ENCODE measurements at places on chromosomes 6 and 20. TPM values are rescaled to one million over a fixed set of nuclear protein-coding genes. Genes with fewer than 3 reads are reported as not detected.
A peak's percentile ranks its signal among the peaks of the same experiment; 100 is the strongest.

PTCRA gene
- total RNA-seq: not detected

CTSZ gene
- total RNA-seq: 48.1 TPM

TTPAL gene
- total RNA-seq: 3.3 TPM

PAX1 gene
- 0.58 TPM for total RNA-seq

DNA sequence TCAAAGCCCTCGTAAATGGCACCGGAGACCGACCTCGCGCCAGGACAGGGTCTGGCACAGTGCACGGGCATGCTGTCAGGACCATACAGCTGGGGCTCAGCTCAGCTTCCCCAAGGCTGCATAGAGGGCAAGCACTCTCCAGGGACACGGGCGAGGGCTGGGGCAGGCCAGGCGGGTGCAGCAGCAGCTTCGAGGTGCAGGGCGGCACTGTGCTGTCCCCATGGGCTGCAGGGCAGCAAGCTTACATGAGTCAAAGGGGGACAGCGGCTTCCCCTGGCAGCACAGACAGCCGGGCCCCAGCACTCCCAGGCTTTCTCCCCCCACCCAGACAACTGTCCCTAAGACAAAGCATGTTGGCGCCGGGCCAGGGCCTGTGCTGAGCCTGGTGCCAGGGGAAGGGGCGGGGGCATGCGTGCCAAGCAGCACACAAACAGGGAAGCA lies 25.7 kb downstream of the PSMG4 start:
- peak; percentile 69 for DNase-seq

DNA sequence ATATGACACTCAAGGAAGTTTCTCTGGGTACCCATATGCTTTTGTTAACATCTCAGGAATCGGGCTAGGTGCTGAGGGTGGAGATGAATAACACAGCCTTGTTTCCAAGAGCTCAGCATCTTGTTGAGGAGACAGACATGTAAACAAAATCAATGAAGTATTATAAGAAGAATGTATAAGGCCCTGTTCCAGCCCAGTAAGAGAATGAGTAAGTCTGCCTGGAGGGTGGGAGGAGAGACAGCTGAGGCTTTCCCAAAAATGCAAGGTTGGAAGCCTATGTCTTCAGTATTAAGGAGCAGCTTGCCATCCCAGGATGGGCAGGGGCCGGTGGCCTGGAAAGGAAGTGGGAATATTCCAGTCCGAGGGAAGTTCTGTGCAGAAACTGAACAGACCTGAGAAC lies 615.3 kb upstream of the BTBD3 start:
- no peak for DNase-seq

DNA sequence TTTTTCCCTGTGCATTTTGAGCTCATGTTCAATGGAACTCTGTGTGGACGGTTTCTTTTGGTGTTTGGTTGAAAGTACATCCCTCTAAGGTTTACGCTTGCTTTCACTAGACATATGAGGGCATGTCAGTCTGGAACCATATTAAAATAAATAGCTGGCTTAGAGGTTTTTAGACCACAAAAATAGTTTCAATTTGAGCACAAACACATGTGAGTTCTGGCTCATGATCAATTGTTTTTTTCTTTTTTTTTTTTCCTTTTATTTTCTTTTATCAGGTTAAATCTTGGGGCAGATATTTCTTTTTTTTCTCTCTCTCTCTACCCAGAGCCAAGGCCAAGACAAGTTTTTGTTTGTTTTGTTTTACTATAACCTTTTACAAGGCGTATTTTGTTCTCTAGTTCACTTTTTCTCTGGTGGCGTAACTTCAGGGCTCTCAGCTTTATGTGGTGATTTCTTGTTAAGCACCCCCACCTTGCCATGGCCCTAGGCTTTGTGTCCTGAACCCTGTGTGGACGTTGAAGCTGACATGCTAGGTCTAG lies 92.9 kb downstream of the SHLD1 start:
- DNase-seq: no peak

DNA sequence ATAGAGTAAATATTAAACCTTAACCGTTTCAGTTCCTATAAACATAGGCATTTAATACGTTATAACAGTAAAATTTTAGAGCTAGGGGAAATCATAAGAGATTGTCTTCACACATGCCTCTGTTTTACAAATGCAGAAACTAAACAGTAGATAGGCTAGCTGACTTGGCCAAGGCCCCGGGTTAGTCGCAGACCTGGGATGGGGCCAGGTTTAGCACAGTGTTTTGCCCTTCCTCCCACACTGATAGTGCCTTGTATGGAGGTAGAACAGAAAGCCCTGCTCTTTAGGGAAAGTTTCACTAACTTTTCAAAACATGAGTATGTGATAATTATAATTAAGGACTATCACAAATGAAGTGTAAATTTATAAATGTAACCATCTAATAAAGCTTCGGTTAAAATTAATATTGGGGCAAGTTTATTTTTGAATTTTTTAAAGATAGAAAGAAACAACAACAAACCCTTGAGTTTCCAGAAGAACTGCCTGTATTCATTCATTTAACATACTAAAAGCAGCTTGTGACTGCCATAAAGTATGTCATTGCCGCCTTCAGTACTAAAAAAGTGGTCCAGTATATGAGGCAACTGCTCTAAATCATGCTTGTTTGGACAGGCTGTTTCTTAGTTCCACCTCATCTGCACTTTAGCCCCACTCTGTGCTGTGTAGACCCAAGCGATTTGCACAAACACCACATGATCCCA lies 62.5 kb upstream of the LOC128125822 start:
- DNase-seq: peak; percentile 43
